Stimulated activated CD4-positive, alpha-beta T cell treated with anti-CD3 and anti-CD28 coated beads, Interleukin-2, amount 100 ng/mL, for 24 hours (primary cell): ENCODE measurements at places on chromosomes 16 and 17.

- no peak for DNase-seq
These were observed 4.7 kb upstream of the IRF8 start for GRCh38 chr16:85894266-85894665.

- no peak for DNase-seq
These were observed 62.3 kb upstream of the ZNF423 start for GRCh38 chr16:49918257-49918656.

DNA sequence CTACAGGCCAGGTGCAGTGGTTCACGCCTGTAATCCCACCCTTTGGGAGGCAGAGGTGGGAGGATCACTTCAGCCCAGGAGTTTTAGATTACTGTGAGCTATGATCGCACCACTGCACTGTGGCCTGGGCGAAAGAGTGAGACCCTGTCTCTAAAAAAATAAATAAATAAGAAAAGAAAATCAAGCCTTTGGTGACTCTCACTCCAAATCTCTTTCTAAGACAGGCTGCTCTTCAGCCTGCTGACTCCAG lies 976 bp downstream of the ABCC3 start:
- no peak for DNase-seq

DNA sequence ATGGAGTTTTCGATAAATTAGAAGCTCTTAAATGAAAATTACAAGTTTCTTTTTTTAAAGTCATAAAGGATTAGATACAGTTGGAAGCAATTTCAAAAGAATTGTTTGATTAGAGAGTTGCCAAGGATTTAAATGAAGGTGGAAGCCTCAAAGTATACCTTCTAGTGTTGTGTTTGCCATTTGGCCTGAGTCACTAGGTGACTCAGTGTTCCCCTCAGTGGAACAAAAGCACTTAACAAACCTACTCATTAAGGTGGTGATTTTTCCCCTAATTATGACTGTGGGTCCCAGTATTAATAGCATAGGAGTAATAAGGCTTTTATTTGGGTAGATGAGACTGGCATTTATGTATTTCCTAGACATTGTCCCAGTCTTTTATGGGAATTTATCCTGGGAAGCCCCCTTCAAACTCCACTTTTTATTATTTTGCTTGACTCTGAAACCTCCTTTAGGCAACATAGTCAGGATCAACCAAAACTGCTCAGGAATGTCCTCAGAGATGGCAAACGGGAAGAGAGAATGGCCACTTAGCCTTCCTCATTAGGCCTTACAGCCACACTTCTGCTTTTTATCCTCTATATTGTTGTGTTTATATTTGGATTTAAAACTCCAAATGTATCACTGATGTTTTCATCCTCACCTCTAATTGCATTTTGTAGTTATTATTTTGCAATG lies 161.0 kb downstream of the FTO start:
- peak; percentile 2 for DNase-seq

- DNase-seq: no peak
These were observed 387.1 kb upstream of the TNRC6C start for GRCh38 chr17:77571155-77571981.

- DNase-seq: no peak
These were observed 1051.4 kb upstream of the EEF2KMT start for GRCh38 chr16:6149031-6149430.

- DNase-seq: no peak
These were observed 175.7 kb downstream of the KCNJ2 start for GRCh38 chr17:70345061-70345460.

DNA sequence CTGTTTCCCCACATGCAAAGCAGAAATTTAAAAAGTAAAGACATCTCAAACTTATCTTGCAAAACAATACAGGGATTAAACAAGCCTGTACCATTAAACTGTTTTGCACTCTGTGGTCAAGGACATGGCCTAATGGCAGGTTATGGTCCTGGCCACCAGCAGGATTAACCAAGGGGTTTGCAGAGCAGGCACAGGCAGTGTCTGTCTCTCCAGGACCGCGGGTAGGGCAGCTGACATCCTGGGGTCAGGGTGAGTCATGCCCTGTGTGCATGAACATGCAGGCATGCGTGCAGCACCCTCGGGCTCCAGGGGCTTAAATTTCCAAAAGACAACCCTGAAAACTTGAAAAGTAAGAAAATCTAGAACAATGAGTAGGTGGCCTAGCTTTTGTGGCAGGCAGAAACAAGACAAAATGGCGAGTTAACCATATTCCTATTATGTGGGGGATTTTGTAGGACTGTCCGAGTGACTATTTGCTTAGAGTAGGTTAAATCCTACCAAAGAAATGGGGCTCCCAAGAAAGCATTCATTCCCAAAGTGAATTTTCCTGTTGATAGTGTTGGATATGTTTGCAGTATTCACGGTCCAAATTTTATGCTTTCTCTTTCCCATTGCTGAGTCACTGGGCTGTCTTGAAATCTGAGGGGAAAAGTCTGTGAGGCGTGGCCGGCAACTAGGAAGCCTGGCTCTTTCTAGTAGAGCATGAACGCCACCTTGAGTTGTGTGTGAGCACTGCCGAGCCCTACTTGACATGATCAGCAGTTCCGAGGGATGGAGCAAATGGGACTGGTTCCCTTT lies 158.4 kb upstream of the FAM20A start:
- DNase-seq: peak; percentile 69

GRCh38 chr16:1220098-1220728 lies 4.9 kb downstream of the TPSG1 start:
- DNase-seq: no peak
